T-cell (primary cell): ENCODE measurements at places on chromosomes 2 and 18. TPM values are rescaled to one million over a fixed set of nuclear protein-coding genes. Genes with fewer than 3 reads are reported as not detected.

The SERPINB3 gene
- total RNA-seq: not detected

The ZBTB7C gene
- not detected for total RNA-seq

The KIF5C gene
- 9.5 TPM for total RNA-seq

The NAT8 gene
- total RNA-seq: not detected

The FAP gene
- 0.88 TPM for total RNA-seq

DNA sequence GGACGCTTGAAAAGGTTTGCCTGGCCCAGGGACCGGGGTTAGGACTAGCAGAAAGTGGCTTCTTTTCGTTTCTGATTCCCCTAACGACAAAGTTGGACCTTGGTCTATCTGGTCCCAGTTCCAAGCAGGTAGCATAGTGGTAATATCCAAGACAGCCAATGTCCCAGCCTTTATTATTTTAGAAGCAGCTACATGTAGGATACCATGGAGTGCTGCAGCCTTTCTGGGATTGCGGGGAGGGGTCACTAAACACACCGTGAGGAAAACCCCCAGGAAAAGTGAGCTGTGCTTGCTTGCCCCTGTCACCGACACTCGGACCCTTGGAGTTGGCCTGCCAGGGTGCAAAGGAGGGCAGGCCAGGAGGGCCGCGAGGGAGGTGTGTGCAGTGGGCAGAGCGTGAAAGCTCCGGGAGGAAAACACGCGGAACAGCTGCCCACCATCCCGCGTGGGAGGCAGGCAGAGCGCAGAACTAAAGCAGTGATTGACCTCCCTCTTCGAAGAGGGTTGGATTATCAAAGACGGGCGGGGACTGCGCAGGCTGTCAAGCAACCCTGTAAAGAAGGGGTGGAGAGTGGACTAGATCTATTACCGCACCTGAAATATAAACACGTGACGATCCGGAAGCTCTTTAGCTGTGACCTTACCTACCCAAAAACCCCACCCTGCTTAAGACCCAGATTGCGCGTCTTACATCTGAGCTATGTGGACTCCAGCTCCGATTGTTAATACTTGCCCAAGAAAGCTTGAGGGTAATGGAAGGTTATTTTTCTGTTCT is 624 bp upstream of the MAP4K3 start:
- peak; percentile 25 for DNase-seq

DNA sequence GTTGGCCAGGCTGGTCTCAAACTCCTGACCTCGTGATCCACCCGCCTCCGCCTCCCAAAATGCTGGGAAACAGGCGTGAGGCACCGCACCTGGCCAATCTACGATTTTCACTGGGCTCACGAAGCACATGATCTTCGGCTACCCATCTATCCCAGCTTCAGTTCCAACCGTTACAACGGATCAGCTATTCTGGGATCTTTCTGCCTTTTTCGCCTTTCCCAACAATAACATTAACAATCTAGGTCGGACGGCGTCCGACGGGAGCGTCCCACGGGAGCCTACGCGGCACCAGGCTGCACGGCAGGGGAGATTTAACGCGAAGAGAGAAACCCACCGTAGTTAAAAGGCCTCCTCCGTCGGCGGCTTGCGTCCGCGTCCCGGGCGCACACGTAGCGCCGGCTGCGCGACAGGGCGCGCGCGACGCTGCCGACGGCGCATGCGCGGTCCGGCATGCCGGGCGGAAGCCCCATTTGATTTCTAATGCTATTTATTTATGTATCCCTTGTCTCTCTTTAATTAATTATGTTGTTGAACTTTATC is at the start of gene MSL3B:
Gene MSL3B (minus strand): TSS at position 394 of the 540 bp plus-strand sequence.
- DNase-seq: peak; percentile 43

DNA sequence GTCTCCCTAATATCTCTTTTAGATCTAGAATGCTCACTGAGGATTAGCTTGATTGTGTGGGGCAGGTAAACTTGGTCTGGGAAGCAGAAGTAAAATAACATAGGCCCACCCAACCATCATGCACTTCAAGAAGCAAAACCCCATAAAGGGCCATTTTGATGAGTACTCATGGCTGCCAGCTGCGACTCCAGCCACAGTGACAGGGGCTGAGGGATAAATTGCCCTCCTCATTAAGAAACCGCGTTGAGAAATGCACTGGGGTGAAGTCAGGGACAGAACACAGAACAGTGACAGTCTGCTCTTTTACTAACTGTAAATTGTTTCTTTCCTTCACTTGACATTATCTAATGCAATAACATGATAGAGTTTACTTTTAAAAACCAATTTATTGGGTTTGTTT is 60.2 kb downstream of the RND3 start:
- DNase-seq: no peak

GRCh38 chr2:177165721-177166711 is 46.6 kb upstream of the HNRNPA3 start:
- peak; percentile 60 for DNase-seq

DNA sequence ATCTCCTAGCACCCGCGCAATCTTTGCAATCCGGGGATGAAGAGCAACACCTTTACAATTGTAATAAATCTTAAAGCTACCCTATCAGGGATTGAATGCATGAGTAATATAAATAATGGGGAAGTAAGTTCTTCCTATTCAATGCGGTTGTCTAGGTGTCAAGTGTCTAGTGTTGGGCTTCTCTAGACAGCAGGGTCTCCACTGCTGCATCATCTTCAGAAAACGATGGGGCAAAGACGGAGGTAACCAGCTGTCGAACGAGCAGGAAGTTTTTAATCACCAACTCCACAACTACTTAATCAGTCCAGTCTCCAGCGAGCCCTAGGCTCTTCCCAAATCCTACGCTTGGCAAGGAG is 573 bp downstream of the STAM2 start:
- DNase-seq: no peak

GRCh38 chr2:207655000-207655399 is 29.8 kb upstream of the METTL21A start:
- DNase-seq: no peak

DNA sequence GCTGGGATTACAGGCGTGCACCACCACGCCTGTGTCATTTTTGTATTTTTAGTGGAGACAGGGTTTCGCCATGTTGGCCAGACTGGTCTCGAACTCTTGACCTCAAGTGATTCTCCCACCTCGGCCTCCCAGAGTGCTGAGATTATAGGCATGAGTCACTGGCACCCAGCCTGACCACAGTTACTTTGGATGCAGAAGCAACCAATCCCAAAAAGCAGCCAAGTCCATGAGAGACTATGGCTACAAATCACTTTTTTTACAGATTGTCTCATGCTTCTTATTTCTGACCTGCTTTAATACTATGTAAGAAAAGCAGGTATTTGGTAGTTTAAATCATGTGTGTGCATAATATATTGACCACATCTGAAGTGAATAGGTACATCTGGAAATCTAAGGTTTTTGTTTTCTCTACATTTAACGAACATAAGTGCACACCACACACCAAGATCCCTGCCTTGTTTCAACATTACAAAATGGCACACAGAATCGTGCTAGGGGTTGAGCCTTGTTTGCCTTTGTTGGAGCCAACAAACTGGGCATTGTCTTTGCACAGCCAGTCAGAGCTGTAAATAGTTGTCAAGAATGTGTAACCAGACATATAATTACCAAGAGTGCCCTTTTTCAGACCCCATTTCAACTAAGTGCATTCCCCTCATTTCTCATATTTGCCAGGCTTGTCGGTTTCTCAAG is 18.3 kb upstream of the MAP4K4 start:
- no peak for DNase-seq
